Fibroblast of gingiva (primary cell): ENCODE measurements at places on chromosomes 6 and 20.

- DNase-seq, result no peak
Measured at GRCh38 chr6:23611776-23612381, 514.1 kb upstream of the NRSN1 start.

DNA sequence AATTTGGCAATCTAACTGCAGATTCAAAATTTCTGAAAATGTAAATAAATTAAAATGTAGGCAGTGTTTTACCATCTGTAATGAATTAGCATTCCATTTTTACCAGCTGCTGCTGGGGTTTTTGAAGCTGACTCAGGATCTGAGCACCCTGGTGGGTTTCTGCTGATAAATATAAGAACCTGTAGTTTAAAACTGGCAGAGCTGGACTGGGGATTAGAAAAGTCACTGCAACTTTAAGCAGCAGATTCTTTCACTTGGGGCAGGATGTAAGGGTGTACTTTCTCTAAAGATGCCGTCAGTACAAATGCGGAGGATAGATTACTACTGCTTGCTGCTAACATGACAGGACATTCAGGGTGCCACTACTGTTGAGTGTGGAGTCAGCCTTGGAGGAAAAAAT lies 341.8 kb downstream of the CDKAL1 start:
- DNase-seq, result peak; percentile 75

DNA sequence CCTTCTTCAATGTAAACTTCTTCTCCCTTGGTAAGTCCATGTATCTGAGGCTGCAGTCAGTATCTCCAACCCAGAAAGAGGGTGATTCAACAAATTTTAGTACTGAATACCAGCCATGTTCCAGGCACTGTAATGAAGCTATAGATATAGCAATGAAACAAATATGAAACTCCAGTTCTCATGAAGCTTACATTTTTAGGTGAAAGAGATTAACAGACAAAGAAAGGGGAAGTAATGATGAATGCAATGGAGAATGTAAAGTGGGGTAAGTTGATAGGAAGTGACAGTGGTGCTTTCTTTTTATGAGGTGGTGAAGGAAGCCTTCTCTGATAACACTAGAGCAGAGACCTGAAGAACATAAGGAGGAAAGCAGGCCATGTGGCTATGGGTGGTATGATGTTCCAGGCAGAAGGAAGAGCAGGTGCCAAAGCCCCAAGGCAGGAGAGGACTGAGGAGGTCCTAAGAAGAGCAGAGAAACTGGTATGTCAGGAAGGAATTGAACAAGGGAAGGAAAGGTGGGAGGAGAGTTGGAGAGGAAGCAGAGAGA lies 143.6 kb downstream of the TFAP2B start:
- no peak for DNase-seq

- DNase-seq, result no peak
Measured at GRCh38 chr6:170289180-170289931, 1.5 kb downstream of the DLL1 start.

GRCh38 chr20:53793783-53794383 lies 200.2 kb upstream of the ZNF217 start:
- no peak for DNase-seq

- no peak for DNase-seq
Measured at GRCh38 chr6:12138381-12138780, 126.3 kb downstream of the HIVEP1 start.

GRCh38 chr6:139231206-139231605 lies 60.6 kb downstream of the TXLNB start:
- no peak for DNase-seq

GRCh38 chr6:145789443-145789842 lies 25.2 kb downstream of the FBXO30 start:
- DNase-seq, result peak; percentile 76

DNA sequence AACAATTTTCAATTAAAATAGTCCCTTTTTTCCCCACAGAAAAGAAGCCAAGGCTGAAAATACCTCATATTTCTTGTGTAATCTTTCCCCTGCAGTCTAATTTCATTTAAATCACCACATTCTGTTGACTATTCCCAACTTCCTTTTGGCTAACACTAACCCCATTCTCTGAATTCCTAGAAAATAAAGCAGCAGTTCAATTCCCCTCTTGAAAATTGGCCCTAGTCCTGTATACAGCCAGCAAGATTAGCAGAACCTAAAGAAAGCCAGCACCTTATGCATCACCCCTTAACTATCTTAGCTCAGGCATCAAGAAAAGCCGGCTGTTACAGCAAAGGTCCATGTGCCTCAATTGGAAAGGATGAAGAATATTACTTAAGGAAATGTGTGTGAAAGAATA lies 69.7 kb downstream of the MDN1 start:
- peak; percentile 4 for DNase-seq

DNA sequence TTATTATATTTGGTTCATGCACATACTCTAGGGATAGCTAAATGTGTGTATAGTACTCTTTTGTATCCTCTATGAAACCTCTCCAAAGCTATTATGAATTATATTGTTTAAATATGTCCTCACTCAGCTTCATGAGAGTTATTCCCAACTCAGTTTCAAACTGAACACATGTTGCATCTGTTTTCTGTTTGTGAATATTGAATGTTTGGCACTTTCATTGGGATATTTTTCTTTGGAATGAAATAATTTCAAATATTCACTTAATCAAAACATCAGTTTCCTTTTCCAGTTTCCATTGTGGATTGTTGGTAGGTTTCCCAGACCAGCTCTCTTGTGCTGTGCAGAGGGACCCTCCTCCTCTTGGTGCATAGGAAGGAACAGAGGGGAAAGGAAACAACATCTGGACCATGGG lies 46.6 kb downstream of the HDAC2 start:
- DNase-seq, result peak; percentile 62

GRCh38 chr6:2706558-2706957 lies 44.2 kb downstream of the MYLK4 start:
- no peak for DNase-seq

- no peak for DNase-seq
Measured at GRCh38 chr6:124573953-124574352, 388.3 kb upstream of the RNF217 start.

DNA sequence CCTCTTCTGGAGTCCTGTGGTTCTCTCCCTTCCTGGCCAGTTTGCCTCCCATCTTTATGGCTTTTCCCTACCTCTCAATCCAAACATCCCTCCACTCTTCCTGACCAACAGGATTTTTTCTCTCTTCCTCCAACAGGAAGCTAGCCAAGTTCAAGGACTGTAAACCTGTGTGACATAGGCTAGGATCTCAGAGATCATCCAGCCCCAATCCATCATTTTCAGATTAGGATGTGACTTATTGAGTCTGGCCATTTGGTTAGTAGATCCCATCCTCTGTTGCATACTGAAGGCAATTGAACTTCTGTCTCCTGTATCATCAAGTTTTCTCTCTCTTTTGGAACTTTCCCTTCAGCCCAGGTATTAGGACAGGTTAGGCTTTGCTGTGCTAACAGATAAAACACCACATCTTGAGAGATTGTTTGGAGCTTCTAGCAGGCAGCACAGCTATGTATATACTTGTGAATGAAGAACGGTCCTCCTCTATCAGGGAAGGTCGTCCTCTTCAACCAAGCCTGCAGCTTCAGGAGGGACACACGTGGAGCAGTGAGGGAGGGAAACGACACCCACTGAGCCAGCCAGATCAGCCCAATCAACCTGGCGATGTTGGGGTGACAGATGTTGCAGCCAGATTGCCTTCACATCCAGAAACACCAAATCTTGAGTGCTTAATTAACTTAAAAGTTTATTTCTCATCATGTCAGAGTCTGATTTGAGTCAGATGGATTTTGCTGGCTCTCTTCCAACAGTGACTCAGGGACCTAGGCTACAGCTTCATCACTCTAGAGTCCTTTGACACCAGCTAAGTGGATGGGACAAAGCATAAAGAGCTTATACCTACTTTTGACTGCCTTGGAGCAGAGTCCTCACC lies 106.8 kb downstream of the GJA10 start:
- no peak for DNase-seq

DNA sequence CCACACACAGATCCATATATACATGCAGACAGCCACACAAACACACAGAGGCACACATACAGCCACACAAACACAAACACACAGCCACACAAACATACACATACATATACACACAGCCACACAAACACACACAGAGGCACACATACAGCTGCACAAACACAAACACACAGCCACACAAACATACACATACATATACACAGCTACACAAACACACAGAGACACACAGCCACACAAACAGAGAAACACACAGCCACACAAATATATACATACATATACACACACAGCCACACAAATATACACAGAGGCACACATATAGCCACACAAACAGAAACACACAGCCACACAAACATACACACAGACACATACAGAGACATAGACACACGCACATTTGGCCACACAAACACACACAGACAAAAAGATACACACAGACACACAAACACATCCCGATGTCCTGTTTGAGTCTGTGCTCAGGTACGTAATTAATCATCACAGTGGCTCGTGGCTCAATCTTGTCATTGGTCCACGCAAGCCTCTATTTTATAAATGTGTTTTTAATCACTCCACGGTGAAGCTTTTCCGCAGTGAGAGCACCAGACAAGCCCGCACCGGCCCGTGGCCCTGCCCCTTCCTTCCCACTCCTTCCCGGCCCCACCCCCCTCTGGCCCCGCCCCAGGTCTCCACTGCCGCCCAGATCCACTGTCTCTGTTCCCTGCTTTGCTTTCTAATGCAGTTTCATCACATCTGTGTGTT lies 135.3 kb downstream of the CDH4 start:
- peak; percentile 49 for DNase-seq

DNA sequence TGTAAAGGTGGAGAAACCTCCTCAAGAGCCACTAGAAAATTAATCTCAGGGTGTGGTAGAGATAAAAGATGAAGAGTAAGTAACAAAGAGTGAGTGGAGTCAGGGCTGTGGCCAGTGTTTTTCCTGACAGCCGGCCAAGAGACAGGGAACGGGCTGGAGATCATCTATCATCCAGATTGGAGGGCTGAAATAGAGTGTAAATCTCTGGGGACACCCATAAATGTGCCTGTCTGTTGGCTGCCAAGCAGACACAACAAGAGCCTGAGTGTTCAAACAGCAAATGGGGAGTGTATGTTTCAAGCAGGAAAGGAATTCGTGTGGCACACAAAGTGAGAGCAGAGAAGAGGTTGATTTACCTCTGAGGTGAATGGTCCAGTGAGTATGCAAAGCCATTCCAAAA lies 326.4 kb upstream of the KHDRBS2 start:
- no peak for DNase-seq

- no peak for DNase-seq
Measured at GRCh38 chr20:43916881-43917371, 2.3 kb downstream of the TOX2 start.

GRCh38 chr6:8549074-8549790 lies 113.9 kb upstream of the SLC35B3 start:
- no peak for DNase-seq

GRCh38 chr20:40160097-40160550 lies 528.9 kb downstream of the MAFB start:
- peak; percentile 39 for DNase-seq

DNA sequence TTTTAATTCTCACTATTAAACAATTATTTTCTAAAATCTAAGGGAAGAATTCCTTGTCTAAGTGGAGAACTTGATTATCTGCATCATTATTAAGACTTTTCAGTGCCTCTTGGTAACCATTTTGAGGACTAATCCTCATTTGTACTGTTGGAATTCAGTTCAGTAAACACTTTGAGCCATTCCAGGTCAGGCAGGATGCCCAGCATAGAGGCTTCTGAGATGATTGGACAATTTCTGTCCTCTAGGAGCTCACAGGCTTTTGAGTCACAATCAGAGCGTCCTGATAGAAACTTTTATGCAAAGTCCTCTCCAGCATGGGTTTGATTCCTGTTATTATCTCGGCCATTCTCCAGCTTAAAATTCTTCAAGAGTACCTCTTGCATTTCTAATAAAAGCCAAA lies 1304.6 kb downstream of the EPHA7 start:
- no peak for DNase-seq

GRCh38 chr6:157956171-157956730 lies 25.4 kb upstream of the SYNJ2 start:
- no peak for DNase-seq

DNA sequence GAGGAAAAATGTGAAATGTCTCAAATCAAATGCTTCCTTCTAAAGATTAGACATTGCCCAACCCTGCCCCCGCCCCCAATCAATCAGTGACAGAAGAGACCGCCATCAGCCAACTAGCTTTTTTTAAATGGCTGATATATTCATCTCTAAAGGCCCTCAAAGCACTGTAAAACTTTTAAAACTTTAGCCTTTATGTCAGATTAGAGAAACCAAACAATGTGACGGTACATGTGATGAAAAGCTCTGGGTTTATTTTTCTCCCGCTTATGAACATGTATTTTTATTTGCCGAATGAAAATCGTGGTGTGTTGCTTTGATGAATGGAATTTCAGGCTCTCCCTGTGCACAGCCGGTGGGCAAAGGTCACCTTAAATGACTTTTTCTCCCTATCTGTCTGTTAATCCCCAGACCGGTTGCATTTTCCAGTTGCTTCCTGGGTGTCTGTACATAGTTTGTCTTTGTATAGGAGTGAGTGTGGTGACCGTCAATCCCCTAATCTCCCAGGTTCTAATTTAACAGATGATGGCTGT lies 38.5 kb downstream of the TBC1D7 start:
- no peak for DNase-seq

DNA sequence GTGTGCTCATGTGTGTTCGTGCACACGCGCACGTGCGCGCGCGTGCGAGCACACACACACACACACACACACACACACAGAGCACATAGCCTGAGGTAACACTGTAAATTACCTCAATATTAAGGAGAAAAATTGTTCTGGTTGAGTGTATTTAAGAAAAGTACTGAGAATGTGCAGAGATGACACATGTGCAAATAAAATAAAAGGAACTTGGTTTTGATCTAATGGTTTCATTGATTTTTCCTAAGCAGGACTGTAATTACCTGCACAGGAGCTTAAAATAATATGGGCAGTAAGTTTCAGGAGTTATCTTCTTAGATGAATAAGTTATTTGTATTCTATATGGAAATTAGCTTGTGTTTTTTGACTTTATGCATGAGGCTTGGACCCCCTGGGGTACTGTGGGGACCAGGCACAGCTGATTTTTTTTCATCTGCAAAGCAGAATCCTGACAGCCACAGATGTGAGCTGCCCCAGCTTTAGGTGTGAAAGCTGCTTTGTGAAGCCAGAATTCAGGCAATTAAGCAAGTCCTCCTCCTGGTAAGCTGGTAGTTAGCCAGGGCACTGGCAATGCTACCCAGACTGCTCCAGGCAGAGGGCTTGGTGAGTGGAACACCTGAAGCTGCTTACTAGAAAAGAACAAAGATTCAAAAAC lies 1040.6 kb upstream of the CITED2 start:
- DNase-seq, result no peak
